Stimulated activated CD4-positive, alpha-beta T cell treated with anti-CD3 and anti-CD28 coated beads, Interleukin-1b, Interleukin-23, amount 100 ng/mL, for 4 hours (primary cell): ENCODE measurements at places on chromosomes 12 and 14.

DNA sequence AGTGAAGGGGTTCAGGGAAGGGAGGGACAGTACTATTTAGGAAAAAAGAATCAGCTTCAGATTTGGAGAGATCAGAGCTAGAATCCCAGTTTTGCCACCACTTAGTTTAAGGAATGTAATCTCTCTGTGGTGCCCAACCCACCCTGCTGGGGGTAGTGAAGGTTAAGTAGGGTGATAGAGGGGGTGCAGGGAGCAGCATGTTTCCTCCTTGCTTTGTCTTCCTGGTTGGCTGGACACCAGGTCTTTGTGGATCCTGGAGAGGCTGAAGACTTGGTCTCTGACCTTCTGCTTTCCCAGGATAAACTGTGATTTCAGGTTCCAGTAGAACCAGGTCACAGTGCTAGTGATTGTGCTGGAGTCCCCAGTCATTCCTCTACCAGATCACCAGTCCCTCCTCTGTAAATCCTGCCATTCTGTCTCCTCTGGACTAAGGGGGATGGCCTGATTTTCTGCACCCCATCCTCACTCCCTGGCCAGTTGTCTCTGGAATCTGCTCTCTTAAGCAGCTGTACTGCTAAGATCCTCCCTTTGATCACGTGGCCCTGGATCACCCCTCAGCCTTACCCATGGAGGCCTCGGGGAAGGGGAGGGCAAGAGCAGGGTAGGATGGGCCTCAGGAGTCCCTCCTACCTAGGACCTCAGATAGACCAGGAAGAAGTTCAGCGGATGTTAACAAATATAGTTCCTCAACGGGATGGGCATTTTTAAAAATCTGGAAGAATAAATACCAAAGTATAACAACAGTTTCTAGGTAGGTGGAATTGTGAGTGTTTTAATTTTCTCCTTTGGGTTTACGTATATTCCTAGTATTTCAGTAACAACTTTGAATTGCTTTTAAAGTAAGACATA lies 3.1 kb downstream of the MAP3K12 start:
- DNase-seq = no peak

- no peak for DNase-seq
Measured at GRCh38 chr12:3838076-3838475, 35.1 kb downstream of the PARP11 start.

GRCh38 chr14:98952593-98953350 lies 319.2 kb downstream of the BCL11B start:
- DNase-seq = no peak

DNA sequence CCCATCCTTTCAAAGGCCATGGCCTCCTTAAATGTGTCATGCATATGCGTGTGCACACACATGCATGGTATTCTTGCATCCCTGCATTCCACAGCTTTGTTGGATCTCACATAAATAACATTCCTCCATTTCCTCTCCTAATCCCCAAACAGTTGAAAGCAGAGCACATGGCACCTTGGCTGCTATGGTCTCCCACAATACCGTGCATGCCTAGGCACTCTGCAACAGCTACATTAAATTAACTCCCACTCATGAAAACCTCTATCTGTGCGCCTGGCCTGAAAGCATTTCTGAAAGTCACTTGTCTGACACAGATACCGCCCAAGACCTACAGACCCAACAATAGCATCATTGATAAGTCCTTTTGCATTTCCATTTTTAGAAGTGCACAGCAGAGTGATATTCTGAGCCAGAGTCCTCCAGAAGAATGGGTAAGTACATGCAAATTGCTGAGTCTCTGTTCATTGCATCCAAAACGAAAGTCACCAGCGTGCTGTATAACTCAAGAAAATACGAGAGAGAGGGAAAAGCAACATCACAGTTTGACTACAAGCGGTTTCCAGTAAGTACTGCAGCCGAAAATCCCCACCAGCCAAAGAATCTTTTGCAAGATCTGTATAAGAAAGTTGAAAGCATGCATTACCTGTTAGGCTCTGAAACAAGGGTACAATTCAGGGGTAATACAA lies 436 bp downstream of the ASB2 start:
- no peak for DNase-seq

DNA sequence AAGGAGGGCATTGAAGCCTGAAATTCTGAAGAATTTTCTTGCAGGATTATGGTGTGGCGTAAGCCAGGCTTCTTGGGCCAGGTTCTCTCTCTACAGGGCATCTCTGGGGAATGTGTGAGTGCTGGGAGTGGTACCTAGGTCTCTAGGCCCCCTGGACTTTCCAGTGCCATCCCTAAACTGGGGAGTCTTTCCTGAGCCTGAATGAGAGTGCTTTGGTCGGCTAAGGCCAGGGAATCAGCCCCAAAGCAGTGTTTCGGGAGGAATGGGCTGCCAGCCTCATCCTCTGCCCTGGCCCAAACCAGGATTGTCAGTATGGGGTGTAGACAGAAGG lies 93.9 kb downstream of the CALM1 start:
- no peak for DNase-seq

- DNase-seq = no peak
Measured at GRCh38 chr14:38751459-38751858, 351.6 kb downstream of the SEC23A start.

DNA sequence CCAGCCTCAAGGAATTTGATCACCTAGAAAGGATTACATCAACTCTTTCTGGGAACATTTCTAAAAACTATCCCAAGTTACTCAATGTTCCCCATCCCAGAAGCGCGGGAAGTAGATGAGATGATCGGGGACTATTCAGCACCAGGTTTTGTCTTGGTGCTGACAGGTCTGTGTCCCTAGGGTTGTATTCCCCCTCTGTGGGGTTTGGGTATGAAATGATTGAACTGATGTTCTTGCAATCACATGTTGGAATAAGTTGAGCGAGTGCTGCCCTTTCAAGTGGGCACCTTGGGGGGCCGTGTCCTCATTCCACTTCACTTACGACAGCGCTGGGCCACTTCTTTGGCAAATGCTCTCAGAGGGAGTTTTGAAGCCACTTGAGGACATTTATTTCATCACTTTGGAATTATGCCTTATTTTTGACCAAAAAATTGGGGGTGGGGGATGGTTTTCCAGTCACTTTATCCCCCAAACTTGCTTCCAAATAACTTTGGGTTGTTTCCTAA lies 69.8 kb downstream of the RFX4 start:
- no peak for DNase-seq

DNA sequence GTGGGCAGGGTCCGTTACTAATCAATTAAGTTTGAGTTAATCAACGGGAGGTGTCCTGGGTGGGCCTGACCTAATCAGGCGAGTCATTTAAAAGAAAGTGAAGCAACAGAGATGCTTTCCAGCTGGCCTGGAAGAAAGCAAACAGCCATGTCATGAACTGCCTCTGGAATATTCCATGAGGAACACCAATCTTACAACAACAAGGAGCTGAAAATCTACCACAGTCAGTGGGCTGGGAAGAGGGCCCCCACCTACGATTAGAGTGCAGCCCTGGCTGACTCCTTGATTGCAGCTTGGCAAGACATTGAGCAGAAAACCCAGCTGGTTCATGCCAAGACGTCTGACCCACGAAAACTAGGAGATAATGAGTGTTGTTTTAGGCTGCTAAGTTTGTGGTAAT lies 56.2 kb downstream of the SSPN start:
- DNase-seq = no peak
